Calu3 (cell line): ENCODE measurements at places on chromosomes 7 and 10. TPM values are rescaled to one million over a fixed set of nuclear protein-coding genes. Genes with fewer than 3 reads are reported as not detected.
A peak's percentile ranks its signal among the peaks of the same experiment; 100 is the strongest.

VSTM4 gene
- total RNA-seq, result not detected in 2 replicates

OR9A2 gene
- total RNA-seq, result not detected in 2 replicates

ZNF503 gene
- 12.5 and 12.8 TPM in 2 replicates for total RNA-seq

LIPN gene
- not detected in 2 replicates for total RNA-seq

TMEM236 gene
- 0.38 and 0.51 TPM in 2 replicates for total RNA-seq

TRUB1 gene
- 26.4 and 30.9 TPM in 2 replicates for total RNA-seq

PAX4 gene
- not detected in 2 replicates for total RNA-seq

ANTXRL gene
- not detected in 2 replicates for total RNA-seq

DNA sequence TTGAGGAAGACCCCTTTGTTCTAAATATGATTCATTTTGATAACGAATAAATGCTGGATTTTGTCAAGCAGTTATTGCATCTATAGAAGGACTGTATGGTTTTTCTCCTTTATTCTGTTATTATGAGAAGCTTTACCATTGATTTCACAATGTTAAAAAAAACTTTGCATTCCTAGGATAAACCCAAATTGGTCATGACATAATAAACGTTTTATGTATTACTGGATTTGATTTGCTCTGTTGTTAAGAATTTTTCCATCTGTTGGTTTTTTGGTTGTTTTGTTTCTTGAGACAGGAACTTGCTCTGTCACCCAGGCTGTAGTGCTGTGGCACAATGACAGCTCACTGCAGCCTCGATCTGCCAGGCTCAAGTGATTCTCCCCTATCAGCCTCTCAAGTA is 2.2 kb upstream of the DNA2 start:
- DNase-seq, result no peak

- no peak for DNase-seq
Observed at GRCh38 chr10:18554479-18554878, 96.9 kb downstream of the NSUN6 start.

DNA sequence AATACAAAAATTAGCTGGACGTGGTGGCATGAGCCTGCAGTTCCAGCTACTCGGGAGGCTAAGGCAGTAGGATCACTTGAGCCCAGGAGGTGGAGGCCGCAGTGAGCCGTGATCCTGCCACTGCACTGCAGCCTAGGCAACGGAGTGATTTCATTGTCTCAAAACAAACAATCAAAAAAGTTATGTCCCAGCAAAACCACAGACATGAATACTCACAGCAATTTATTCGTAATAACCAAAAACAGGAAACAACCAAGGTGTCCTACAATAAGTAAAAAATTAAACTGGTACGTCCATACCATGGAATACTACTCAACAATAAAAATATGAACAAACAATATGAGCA is 11.6 kb upstream of the CYTH3 start:
- peak; percentile 77 for DNase-seq

DNA sequence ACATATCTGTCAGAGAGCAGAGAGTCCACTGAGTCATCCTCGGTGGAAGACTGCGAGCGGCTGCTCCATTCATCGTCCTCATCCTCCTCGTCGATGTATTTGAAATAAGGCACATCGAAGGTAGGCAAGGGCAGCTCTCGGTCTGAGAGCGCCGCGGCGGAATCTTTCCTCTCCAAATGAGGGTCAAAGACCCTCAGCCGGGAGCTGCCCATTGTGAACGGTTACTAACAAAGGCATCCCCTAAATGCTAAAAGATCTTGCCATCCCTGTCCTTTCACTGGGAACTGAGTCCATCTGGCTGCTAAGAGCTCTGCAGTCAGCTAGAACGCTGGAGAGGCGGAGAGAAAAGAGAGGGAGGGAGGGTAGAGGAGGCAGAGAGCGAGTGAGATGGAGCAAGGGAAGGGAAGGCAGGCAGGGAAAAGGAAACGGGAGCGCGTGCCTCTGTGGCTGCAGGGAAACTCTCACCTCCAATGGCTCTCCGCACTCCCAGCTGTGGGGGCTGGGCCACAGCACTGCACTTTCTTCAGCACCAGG is 163.4 kb downstream of the RAPGEF5 start:
- DNase-seq, result no peak

DNA sequence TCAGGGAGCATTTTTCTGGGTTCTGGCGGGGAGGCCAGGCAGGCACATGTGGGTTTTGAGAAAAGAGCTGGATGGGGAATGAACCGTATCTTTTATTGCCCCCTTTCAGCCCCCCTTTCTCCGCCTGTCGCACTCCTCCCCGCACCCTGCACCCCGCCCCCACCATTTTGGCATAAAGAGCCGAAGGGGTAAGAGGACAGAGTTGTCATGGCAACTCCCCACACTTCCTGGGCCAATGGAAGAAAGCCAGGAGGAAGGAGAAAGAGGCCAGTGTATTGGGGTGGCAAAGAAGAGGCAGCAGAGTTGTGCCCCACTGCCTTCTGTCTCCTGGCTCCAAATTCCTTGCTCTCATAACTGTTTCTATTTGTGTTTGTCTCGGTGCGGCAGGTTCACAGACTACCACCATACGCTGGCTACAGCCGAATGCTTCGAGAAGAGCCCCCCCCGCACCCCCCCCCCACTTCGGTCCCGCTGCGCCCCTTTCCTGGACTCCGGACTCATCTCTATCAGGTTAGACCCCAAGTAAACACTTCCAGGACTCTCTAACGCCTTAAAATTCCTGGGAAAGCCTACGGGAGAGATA is 3.4 kb downstream of the KCNIP2 start:
- DNase-seq, result peak; percentile 48

DNA sequence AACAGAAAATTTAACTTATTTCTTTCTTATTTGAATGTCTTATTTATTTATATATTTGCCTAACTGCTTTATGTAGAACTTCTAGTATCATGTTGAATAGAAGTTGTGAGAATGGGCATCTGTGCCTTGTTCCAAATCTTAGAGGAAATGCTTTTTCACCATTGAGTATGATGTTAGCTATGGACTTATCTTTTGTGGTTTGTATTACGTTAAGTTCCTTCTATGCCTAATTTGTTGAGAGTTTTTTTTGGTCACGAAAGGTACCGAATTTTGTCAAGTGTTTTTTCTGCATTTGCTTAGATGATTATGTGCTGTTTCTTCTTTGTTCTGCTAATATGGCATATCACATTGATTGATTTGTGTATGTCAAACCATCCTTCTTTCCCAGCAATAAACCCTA is 161.0 kb upstream of the TRIM24 start:
- DNase-seq, result no peak

GRCh38 chr7:29953726-29954347 is 35.8 kb downstream of the SCRN1 start:
- DNase-seq, result no peak

DNA sequence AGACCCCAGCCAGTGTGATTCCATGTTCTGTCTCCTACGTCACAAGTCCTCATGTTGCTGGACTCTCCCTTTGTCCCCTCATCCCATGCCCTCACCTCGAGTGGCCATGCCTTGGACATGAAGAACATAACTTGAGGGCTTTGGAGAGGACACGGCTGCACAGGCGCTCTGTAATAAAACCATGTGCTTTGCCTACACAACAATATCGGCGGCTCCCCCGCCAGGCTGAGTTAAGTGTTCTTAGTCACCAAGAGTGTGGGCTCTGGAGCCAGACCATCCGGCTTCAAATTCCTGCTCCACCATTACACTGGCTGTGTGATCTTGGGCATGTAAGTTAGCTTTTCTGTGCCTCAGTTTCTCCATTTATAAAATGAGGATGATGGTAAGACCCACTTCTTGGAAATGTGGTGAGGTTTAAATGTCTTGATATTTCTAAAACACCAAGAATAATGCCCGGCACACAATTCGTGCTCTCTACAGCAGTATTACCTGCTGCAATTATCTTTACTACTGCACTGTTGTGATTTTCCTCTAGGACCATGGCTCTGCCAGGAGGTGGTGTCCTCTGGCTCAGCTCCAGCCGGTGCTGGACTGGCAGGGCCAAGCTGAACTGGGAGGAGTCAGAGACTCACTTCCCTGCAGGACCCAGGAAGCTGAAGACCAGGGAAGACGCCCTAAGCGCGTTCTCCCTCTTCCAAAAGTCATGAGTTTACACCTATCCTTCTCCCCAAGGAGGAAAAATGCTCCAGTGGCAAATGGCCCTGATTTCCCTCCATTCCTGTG is 15.7 kb downstream of the SLIT1 start:
- peak; percentile 51 for DNase-seq

DNA sequence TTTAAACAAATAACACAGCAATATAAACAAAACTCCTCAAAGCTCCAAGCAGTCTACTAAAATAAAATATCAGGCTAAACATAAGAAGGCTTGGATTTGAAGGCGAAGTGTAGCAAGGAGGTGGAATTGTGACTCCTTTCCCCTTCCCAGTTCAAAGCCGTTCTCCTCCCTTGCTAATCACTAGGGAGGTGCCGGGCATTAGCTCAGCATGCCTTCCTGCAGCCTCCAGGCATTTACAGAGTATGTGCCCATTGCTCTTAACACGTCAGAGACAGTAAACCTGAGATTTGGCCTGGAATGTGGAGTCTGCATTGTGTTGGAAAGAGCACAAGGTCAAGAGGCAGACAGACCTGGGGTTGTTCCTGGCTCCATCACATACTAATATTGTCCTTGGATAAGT is 15.6 kb downstream of the CNNM1 start:
- DNase-seq, result no peak

- DNase-seq, result no peak
Observed at GRCh38 chr7:87875151-87876039, 765 bp downstream of the SLC25A40 start.

DNA sequence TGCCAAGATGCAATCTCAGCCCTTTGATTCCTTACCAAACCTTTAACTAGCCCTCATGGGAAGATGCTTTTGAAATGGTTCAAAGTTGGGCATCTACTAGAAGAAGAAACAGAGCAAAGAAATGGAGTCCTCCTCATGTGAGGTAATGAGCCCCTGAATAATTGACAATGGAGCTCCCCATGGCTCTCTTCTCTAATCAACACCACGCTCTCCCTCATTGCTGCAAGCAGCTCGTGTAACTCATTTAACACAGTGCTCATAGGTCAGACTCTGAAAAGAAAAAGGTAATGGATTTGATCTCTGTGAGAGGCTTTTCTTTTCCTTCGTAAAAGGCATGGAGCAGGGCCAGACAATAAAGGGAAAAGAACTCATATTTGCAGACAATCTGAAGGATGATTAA is 312.8 kb downstream of the PHTF2 start:
- DNase-seq, result no peak

DNA sequence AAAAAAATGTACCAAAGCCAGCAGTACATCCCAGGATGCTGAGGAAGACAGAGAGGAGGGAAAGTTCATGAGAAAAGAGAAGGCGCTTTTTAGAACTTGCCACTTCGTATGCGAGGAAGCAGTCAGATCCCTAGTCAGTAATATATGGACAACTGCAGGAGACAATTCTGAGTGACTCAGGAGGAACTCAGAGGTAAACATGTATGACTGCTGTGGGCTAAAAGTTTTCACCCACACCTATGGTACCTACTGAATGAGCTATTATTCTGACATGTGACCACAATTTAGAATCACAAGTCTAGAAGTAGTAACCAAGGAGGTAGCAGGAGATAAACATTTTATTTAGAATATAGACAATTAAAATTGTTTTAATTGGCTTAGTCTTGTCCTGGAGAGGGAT is 126.5 kb downstream of the ICA1 start:
- DNase-seq, result no peak

DNA sequence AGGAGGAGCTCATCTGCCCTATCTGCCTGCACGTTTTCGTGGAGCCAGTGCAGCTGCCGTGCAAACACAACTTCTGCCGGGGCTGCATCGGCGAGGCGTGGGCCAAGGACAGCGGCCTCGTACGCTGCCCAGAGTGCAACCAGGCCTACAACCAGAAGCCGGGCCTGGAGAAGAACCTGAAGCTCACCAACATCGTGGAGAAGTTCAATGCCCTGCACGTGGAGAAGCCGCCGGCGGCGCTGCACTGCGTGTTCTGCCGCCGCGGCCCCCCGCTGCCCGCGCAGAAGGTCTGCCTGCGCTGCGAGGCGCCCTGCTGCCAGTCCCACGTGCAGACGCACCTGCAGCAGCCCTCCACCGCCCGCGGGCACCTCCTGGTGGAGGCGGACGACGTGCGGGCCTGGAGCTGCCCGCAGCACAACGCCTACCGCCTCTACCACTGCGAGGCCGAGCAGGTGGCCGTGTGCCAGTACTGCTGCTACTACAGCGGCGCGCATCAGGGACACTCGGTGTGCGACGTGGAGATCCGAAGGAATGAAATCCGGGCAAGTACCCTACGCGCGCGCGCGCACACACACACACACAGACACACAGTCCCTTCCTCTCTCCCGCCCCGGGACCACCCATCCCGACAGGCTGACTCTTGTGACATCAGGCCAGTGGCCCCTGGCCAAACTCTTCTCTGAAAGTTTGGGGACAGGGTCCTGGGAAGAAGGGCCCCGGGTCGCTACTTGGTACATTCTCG is 538 bp downstream of the TRIM8 start:
- DNase-seq, result peak; percentile 84

GRCh38 chr10:5663692-5664427 is 2.5 kb downstream of the ASB13 start:
- peak; percentile 11 for DNase-seq

DNA sequence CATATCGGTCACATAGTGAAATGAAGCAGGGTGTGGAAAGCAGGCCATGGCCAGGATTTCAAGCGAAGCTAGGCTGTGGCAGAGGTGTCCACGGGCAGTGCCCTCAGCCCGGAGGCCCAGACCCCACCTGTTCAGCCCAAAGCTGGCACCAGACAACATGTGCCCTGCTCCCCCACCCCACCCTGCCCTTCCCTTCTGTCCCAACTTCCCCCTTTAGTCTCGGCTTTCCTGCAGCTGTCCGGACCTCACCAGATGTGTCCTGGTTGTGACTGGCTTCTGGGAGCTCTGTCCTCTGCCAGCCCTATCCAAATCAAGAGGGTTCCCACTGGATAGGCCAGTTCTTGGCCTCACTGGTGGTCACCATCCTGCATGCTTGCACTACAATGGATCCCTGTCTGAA is 37.3 kb downstream of the ADAM12 start:
- DNase-seq, result no peak

GRCh38 chr10:106380706-106381105 is 783.8 kb downstream of the SORCS1 start:
- no peak for DNase-seq

DNA sequence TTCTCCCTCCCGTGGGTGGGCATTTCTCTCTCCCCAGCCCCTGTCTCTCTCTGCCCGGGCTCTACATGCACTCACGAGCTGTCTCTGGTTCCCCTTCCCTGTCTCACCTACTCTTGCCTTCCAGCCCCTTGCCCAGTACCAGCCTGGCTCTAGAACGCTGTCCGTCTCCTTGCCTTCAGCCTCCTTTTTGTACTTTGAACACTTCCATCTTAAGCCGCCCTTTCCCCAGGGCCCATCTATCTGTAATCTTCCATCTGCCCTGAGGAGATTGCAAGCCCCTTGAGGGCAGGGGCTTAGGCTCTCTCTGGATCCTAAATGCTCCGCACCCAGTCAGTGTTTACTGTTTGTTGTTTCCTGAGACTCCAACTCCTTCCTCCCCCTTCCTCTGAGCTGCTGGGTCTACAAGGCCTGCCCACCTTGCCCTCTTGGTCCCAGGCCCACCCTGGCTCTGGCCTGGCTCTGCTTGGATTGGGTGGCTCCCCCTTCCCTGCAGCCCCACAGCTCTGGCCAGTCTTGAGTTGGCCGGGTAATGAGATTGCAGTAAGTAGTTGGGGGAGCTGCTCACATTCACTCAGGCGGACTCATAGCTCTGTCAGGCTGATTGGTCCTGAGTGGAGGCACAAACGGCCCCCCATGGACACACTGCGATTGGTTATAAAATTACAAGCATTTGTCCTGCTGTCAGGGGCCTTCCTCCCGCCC is 28.3 kb downstream of the POLL start:
- DNase-seq, result no peak

- DNase-seq, result peak; percentile 26
Observed at GRCh38 chr10:61140765-61141392, 196.9 kb upstream of the RHOBTB1 start.

- no peak for DNase-seq
Observed at GRCh38 chr7:7510794-7511193, 24.9 kb downstream of the COL28A1 start.
